Foreskin fibroblast (primary cell): ENCODE measurements at places on chromosomes 11 and 22.
A peak's percentile ranks its signal among the peaks of the same experiment; 100 is the strongest.

GRCh38 chr22:23891726-23892125 is 2.5 kb upstream of the MIF start:
- DNase-seq, result no peak

DNA sequence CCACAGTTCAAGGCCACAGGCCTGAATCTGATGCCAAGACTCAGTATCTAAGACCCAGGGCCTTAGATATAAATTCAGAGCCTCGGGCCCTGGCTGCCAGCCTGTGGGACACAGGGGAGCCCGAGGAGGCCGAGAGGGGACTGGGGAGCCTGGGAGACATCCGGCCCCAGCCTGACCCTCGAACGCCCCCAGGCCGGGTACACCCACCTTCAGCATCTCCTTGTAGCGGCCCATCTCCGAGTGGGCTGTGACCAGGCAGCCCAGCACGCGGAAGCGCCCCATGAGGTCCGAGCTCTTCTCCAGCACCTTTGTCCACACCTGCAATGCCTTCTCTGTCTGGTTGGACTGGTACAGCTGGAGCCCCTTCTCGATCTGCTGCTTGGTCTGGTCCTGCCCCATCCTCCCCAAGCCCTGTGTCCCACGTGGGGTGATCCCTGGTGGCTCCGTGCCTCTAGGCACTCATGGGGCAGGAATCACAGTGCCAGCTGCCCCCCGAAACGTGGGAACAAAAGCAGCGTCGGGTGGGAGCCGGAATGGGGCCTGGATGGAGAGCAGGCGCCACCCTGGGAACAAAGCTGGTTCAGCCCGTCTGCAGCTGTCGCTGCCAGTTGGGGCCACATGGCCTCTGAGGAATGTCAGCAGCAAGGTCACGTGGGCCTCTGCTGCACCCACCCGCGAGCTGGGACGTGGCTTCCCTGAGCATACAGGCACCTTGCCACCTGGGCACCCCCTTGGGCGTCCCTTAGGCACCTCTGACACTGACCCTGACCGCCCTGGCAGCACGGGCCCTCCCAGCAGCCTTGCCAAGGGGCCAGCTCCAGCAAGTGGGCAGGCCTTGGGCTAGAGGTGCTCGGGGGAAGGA is at the start of gene RAPSN:
TSS of gene RAPSN (minus strand) at position 571 of the 862 bp plus-strand sequence. CDS start at position 399, 172 bp downstream.
- DNase-seq, result no peak

- DNase-seq, result no peak
Measured at GRCh38 chr11:61041755-61042518, 60.4 kb upstream of the CD5 start.

GRCh38 chr11:118171269-118172062 is 5.0 kb downstream of the SCN2B start:
- peak; percentile 21 for DNase-seq

GRCh38 chr11:28962502-28962901 is 854.3 kb downstream of the METTL15 start:
- no peak for DNase-seq

- DNase-seq, result peak; percentile 70
Measured at GRCh38 chr11:57513911-57514537, 1.5 kb downstream of the SLC43A1 start.

- no peak for DNase-seq
Measured at GRCh38 chr11:1832920-1833295, 1.9 kb upstream of the SYT8 start.

DNA sequence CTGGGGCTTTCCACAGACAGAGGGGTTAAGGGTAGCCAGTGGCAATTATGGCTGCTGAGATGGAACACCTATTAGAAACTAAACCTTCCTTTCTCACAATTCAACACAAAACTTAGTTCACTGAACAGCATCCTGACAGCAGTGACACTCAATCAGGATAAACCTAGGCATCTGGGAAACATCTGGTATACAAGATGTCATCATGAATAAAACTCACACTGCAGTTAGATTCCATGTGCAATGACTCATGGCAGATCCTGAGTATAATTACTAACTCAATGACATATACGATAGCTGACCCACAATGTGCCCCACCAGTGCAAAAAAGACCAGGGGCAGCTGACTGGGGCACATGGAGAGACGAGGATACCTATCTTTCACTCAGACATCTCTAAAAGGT is 17.7 kb downstream of the RBFOX2 start:
- DNase-seq, result peak; percentile 90

- DNase-seq, result peak; percentile 72
Measured at GRCh38 chr11:32893343-32894148, 935 bp downstream of the QSER1 start.

DNA sequence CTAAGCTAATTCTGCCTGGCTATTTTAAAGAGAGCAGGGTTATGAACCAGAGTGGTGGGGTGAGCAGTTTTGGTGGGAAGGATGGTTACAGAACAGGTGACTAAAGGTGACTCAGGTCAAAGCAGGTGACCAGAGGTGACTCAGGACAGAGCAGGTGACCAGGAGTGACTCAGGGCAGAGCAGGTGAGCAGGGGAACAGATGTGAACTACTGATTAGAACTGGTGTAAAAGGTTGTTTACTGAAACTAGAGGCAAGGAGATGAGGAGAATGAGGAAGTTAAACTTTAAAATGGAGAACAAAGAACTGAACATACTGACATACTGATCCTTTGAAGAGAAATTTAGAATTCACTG is 15.4 kb upstream of the HYLS1 start:
- no peak for DNase-seq

- DNase-seq, result peak; percentile 18
Measured at GRCh38 chr11:28521075-28521474, 412.9 kb downstream of the METTL15 start.

GRCh38 chr11:36215693-36216060 is 73.5 kb downstream of the COMMD9 start:
- DNase-seq, result no peak

DNA sequence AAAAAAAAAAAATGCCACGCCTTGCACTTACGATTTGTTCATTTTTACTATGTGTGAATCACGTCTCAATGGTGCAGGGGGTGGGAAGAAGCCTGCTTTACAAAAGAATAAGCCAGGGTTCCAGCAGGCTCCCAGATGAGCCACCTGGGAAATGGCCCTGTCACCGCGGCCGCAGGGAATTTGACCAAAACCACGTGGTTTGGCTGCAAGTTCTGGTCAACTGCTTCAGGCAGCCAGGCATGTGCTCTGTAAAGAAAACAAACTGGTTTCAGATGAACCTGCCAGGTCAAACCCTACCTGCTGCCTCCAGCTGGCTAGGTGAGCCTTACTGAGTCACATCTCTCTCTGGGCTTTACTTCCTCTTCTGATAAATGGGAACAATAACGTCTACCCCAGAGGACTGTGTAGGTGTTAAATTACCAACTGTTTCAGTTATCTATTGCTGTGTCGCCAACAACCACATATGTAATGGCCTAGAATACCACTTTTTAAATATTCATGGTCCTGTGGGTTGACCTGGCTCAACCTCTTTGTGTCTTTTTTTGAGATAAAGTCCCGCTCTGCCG is 30.5 kb upstream of the GCAT start:
- DNase-seq, result peak; percentile 88

DNA sequence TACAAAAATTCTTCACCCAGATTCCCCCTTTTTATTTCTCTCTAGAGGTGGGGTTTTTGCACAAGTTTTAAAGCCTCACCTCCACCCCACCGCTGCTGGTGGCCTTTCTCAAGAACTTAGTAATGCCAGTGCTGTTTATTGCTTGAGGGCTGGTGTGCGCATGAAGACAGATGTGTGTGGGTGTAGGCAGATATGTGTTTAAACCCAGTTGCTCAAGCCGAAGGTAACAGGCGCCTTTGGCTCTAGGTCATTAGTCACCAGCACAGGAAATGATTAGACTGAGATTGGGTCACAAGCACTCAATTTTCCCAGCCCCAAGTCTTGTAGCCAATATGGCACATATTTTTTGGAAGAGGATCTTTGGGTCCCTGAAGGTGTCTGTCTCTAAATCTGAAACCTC is 2.7 kb upstream of the CLMP start:
- DNase-seq, result peak; percentile 95

DNA sequence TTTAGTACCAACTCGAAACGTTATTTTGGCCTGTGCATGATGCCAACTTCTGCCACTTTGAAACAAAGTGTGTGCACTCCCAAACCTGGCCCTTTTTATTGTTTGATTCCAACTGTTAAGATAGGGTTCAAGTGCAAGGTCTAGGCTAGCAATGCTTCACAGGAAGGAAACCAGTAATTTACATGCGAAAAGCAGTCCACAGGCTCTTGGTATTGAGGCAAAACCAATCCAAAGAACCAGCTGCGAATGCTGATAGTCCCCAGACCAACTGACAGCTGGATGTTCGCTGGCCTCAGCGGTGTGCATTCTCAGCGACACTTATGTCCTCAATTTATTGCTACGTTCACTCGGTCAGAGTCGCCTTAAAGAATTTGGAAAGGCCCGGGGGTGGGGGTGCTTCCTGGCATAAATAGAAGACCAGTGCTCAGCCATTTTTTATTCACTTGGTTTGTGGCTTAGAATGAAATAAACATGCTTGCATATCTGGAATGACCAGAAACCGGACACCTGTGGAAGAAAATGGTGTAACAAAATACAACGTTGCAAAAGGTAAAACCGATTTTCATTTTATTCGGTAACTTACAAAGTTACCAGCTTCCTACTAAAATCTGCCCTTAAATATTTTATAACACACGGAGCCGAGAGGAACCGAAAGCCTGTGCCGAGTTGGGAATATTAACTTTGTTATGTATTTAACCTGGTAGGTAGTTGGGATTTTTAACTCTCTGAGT is 1.6 kb downstream of the CPT1A start:
- peak; percentile 48 for DNase-seq

GRCh38 chr11:45599161-45599943 is 66.1 kb downstream of the CHST1 start:
- DNase-seq, result no peak

DNA sequence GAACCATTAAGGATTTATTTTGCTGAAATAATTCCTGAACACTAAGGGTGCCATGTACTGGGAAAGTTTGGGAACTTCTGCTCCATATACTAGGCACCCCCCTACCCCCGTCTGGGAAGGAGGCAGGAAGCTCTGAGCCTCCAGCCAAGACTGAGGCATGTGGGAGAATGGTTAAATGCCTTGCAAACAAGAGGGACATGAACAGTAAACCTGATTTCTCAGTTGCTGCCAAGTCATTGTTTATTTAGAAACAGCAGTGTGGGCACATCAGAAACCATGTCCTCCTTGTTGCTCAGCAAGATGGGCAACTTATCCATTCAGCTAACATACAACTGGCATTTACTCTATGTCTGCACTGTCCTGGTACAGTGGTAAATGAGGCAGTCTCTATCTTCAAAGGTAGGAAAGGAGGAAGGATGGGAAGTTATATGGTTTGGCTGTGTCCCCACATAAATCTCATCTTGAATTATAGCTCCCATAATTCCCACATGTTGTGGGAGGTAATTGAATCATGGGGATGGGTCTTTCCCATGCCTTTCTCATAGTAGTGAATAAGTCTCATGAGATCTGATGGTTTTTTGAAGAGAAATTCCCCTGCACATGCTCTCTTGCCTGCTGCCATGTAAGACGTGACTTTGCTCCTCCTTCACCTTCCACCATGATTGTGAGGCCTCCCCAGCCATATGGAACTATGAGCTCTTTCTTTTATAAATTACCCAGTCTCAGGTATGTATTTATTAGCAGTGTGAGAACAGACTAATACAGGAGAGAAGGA is 459.1 kb downstream of the MIAT start:
- no peak for DNase-seq

GRCh38 chr22:47292546-47293320 is 530.3 kb downstream of the TBC1D22A start:
- DNase-seq, result peak; percentile 70

- no peak for DNase-seq
Measured at GRCh38 chr22:20970939-20971657, 4.0 kb downstream of the AIFM3 start.

DNA sequence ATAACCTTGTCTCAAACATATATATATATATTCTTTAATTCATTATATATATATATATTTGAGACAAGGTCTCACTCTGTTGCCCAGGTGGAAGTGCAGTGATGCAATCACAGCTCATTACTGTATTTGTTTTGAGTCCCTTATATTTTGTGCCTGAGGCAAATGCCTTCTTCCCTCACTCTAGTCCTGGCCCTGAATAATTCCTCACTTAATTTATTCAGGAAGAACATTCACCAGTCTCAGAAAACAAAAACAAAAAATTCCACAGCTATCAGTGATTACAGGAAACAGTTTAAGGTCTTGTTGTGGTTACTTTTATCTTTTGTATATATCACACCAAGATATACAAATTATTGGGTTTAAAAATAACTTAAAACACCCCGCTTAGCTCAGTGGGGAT is 155.7 kb downstream of the CWF19L2 start:
- DNase-seq, result no peak

DNA sequence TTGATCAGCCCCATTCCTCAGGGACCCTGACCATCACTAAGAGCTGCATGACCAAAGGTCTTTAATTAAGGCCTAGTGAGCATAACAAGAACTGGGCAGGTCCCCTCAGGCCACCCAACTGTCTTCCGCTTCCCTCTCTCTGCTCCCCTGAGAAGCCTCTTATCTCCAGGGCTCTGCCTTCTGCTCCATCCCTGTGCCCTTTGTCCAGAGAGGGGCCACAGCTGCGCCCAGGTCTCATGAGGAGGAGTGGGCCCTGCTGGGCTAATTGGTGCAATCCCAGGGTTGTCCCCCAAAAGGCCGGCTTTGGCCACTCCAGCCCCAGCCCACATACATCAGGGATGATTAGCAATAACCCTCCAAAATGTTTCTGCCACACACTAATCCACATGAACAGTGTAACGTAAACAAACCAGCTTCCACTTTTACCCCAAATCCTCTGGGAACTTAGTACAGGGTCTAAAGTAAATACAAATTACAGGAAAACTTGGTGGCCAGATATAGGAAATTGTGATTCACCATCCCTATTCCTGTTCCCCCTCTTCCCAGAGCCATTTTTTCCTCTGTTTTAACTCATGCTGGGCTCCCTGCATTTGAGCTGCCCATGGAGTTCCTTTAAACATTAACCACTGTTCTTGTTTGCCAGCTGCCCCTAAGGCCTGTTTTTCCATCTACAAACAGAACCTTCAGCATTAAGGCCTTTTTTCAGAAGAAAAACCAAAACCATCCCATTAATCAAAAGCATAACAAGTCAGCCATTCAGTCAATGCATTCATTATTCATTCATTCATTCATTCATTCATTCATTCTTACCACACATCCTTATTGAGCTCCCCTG is 34.6 kb upstream of the CAVIN3 start:
- no peak for DNase-seq

GRCh38 chr22:29032584-29032983 is 29.0 kb downstream of the C22orf31 start:
- peak; percentile 26 for DNase-seq

- DNase-seq, result peak; percentile 42
Measured at GRCh38 chr11:117876341-117877119, at the start of gene FXYD6. TSS of gene FXYD6 (minus strand) at chr11:117876658. CDS start at chr11:117842776, 33,882 bp downstream.
